NCI-H2081 (cell line): ENCODE measurements at places on chromosomes 1 and 21.
A peak's percentile ranks its signal among the peaks of the same experiment; 100 is the strongest.

GRCh38 chr1:228454238-228454637 lies 32.9 kb upstream of the RNF187 start:
- DNase-seq: no peak

DNA sequence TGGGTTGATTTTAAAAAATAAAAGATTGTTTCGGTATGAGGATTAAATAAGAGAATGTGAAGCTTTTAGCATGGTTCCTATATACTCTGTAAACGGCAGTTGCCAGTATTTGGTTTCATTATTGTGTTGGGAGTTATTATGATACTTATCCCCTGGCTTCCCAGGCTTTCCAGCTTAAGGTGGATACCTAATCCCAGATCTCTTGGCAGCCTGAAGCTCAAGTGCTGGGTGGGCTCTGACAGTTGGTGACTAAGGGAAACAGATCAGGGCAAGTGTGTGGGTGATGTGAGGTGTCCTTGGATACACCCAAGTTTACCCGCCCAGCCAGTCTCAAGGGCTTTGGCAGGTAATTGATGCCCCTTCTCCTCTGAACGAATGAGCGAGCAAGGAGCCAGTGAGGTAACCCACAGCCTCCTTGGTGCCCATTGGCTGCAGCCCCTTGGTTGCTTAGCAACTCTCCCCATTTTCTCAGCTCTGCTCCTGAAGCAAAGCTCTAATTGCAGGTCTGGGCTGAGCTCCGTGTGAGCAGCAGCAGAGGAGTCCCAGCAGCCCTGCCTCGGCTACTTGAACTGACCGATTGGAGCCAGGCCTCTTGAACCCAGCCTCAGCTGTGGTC lies 6.1 kb downstream of the IPO13 start:
- no peak for DNase-seq

DNA sequence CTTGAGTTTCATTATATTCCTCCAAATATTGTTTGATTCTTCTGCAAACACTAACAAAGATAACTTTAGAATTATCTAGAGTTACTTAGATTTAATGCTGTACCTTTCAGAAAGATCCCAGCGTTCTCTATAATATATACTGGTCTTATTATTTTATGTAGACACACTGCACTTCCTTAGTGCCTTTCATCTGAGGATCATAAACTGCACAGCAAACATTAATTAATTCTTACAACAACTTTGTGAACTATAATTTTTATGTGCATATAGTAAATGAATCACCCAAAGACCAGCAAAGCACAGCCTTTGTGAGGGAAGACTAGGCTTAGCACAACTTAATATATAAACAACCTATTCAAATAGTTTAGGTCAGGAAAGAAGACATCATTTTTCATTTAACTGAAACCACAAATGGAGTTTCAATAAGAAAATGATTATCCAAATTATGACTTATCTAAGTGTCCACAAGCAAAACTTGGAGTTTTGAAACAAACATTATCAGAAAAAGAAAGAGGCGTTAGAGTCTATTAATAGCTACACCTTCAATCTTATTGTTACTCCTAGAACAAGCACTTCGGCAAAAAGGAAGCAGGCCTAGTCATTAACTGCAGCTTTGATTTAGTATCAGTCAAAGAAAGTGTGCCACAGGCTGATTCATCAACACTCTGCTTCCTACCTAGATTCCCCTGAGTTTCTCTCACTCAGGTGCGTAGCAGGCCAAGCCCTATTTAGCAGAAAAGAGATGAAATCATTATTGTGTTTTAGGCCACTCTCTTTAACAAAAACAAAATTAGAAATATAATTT lies 22.5 kb upstream of the RC3H1 start:
- DNase-seq: no peak

DNA sequence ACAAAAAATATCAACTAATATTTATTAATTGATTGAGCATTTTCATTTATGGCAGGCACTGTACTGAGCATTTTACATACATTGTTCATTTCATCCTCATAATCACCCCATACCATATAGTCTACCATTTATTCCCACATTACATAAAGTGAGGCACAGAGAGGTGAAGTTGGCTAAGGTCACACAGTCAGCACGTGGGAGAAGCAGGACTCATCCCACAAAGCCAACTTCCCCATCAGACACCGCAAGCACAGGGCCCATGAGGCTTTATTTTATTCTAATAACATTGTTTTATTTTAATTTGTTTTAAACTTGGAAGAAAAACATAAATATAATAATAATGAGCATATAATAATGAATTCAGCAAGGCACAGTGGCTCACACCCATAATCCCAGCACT lies 43.1 kb upstream of the CAPZB start:
- no peak for DNase-seq

GRCh38 chr1:230589951-230590350 lies 52.3 kb upstream of the COG2 start:
- no peak for DNase-seq

DNA sequence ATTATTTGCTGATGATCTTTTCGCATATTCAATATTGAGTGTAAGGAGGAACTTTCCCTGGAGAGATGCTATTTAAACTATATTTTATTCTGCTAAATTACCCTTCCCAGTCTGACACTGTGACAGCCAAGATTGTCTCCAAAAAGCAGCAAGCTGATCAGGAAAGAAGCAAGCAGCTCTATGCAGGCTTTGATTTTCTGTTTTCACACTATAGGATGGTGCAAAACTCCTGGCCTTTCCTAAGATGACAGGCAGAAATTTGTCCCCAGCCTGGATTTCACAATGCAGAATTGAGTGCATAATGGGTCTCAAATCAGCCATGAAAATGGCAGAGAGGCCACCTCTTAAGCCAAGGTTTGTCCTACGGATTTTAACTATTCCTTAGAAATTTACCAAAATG lies 1.1 kb downstream of the SGIP1 start:
- no peak for DNase-seq

DNA sequence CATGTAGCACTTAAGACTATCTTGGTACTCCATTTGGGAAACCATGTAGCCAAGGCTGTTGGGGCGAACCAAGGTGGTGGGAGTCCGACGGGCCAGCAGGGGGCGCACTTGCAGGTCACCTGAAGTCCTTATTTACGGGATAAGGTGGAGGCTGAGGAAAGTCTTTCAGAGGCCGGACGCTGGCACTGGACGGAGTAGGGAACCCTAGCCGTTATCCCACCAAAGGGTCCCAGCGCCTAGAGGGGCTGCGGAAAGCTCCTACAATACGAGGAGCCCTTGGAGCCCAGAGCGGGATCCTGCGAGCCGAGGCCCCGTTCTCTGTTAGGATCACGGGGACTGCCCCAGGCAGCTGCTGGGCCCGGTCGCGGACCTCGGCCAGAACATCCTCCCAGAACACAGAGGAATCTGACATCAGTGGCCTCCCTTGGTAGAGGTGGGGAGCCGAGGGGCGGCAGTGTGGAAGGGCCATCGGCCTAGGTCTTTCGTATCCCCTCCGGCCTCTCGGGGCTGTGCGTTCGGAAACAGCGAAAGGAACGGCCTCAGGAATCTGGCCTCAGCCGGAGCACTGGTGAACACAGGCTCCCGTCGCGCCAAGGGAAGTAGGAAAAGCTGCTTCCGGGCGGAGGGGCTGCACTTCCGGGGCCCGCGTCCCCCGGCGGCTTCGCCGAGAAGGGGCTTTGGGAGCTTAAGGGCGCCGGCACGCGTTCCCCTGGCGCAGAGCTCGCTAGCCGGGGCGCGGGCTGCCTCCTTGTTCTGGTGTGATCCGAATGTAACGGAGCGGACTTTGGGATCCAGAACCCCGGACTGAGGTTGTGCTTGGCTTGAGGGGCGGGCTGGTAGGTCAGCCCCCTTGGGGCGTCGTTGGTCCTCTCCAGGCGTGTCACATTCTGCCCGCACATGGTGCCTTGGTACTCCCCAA lies 29.9 kb upstream of the RPTN start:
- no peak for DNase-seq

DNA sequence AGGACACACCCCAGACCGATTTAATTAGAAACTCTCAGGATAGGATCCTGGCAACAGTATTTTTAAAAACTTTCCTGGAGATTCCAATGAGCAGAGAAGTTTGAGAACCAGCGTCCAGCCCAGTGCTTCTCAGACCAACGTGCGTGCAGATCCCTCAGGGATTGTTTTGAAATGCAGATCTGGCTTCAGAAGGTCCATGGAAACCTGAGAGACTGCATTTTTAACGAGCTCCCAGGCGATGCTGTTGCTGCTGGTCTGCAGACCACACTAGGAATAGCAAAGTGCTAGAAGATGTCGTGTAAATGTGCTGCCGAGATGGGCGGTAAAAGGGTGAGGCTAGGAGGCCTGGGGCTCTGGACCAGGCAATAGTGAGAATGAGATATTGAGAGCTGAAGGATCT lies 18.4 kb upstream of the CASQ1 start:
- DNase-seq: no peak

GRCh38 chr1:164480285-164480907 lies 78.6 kb upstream of the PBX1 start:
- DNase-seq: no peak

DNA sequence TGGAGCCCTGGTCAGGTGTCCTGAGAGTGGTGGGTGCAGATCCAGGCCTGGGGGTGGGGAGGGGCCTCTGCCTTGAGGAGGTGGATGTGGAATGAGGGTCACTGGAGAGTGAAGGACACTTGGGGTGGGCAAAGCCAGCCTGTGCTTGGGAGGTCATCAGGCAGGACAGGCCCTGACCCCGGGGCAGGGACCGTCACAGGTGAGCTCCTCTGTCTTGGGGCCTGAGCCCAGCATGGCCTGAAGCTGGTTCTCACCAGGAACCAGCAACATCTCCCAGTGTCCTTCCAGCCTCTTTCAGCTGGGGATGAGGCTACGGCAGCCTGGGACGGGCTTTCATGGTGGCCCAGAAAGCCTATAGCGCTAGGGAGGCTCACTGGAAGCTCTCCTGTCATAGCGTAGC lies 831 bp upstream of the KRTAP10-2 start:
- DNase-seq: no peak

DNA sequence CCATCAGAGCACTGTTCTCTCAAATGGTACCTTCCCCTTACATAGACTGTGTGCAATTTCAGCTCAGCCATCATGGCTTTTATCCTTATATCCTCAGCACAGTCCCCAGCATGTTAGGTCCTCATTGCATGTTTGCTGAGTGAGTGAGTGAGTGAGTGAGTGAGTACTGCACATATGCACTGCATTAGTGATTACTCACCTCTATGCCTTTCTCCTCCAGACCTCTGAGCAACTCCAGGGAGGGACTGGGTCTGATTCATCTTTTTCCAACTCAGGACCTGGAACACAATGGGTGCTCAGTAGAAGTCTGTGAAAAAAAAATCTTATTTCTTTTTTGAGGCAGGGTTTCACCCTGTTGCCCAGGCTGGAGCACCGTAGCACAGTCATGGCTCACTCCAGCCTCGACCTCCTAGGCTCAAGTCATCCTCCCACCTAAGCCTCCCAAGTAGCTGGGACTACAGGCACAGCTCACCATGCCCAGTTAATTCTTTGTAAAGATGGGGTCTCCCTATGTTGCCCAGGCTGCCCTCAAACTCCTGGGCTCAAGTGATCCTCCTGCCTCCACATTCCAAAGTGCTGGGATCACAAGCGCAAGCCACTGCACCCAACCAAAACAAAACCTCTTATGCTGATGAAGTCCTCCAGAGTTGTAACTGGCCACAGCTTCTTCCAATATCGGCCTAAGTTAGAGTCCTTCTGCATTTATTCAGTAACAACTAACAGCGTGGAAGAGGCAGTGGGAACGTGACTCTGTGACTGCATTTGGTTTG lies 23.7 kb downstream of the RNU5D-1 start:
- no peak for DNase-seq

DNA sequence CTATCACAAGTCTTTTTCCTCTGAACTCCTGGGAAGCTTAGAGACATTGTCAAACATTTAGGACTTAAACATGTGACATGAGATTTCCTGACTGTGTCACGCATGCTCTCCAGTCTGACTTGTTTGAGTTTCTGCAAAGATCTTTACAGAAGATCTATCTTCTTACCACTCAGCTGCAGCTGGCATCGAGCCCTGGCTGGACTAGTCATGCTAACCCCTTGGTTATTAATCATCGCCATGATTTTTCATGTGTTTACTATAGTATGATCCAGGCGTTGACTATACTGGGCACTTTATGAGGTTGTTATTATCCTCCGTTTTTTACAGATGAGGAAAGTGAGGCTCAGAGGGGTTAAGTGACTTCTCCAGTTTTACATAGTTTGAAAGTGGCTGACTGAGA lies 18.1 kb upstream of the IRF2BP2 start:
- DNase-seq: no peak

GRCh38 chr1:50126927-50127715 lies 18.4 kb downstream of the ELAVL4 start:
- DNase-seq: no peak

DNA sequence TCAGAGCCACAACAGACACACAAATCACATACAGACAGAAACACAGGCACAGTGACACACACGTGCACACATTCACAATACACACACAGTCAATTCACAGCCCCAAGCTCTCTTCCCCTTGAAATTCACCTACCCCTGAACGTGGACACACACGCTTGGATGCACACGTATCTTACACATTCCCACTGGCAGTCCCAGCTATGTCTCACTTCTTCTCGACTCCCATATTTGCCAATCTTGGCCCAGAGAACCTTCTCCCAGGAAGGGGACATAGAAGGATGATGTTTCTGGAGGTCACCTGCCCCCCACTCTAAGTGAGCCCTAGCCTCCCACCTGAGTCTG lies 1.6 kb downstream of the CRYBG2 start:
- no peak for DNase-seq

- DNase-seq: no peak
These were observed at the start of the genes FAM229A and TSSK3 for GRCh38 chr1:32362474-32363313. TSS of gene FAM229A (minus strand) at chr1:32362485. CDS start at chr1:32362091, 394 bp downstream. TSS of gene TSSK3 (plus strand) at chr1:32362539. CDS start at chr1:32362702, 163 bp downstream.

- no peak for DNase-seq
These were observed 30.1 kb downstream of the SLC1A7 start for GRCh38 chr1:53112271-53112774.

- no peak for DNase-seq
These were observed 2.3 kb upstream of the RGS13 start for GRCh38 chr1:192633533-192634253.

DNA sequence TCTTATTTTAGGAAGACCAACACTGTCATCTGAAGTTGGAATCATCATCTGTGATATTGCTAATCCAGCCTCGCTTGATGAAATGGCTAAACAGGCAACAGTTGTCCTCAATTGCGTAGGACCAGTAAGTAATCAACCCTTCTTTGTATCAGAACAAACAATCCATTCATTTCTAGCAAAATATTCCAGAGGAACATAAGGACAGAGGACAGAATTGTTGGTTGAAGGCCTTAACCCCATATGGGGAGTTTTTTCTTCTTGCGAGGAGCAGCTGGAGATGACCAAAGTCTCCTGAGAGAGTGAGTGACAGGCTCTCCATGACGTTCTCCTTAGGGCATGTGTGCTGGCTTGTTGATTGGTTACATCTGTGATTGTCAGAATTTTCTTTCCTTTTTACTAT lies 2.7 kb downstream of the SCCPDH start:
- no peak for DNase-seq

- DNase-seq: peak; percentile 60
These were observed 526 bp upstream of the SLC25A24 start for GRCh38 chr1:108200687-108201051.

- DNase-seq: no peak
These were observed 2.4 kb downstream of the DMRTA2 start for GRCh38 chr1:50420689-50421365.

GRCh38 chr1:192461684-192462083 lies 113.9 kb upstream of the RGS1 start:
- DNase-seq: no peak
